Heart right ventricle (tissue), 16 donors: ENCODE measurements at places on chromosomes 1 and 21. TPM values are rescaled to one million over a fixed set of nuclear protein-coding genes. Genes with fewer than 3 reads are reported as not detected.

GRCh38 chr21:45154511-45155508 lies 80.4 kb downstream of the ADARB1 start:
- no peak for DNase-seq

ETV3L gene
- total RNA-seq, result not detected

- no peak for DNase-seq
Measured at GRCh38 chr21:18146820-18147219, 97.8 kb upstream of the CHODL start.

ROR1 gene
- total RNA-seq, result 33.2 TPM

DNA sequence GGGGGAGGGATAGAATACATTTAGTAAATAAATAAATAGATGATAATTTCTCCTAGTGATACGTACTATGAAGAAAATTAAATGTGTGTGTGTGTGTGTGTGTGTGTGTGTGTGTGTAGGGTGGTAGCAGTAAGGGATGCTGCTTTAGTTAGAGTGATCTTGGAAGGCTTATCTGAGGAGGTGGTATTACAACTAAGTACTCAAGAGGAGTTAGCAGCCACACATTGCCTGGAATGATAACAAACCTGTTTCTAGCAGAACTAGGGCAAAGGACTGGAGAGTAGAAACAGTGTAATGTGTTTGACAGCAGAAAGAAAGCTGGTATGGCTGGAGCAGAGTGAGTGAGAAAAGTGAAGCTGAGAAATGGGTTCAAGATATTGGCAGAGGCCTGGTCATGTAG lies 58.3 kb upstream of the FASLG start:
- DNase-seq, result no peak

- no peak for DNase-seq
Measured at GRCh38 chr1:193355178-193355577, 168.8 kb upstream of the B3GALT2 start.

DNA sequence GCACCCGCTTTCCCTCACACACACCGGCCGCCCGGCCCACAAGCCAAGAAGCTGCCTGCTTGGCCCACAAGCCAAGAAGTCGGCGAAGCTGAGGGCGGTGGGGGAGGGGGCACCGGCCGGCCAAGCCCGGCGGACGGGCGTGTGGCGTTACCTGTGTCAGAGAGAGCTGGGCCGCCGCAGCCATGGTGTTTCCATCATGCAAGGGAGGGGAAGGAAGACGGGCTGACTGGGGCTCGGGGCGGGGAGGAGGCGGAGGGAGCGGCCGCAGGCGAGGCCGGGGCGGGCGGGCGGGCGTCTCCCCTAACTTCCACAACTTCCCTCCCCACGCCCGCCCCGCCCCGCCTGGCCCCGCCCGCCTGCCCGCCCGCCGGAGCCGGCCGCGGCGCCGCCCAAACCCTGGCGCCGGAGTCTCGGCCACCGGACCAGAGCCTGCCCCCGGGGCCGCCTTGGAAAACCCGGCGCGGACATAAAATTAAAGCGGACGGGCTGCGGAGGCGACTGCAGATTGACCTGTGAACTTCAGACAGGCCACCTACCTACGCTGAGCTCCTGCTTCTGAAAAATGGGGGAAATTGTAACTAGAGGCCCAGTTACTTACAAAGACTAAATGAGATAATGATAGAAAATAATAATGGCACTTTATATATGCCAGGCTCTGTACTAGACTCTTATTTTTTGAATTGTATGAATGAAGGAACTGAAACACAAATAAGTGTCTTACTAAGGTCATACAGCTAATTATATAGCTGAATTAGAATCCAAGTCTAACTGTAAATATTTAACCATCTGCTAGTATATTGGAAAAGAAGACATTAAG lies at the start of gene EPS15:
TSS of gene EPS15 (minus strand) at position 219 of the 817 bp plus-strand sequence. CDS start at position 184, 35 bp downstream.
- peak; percentile 91 for DNase-seq

TTC24 gene
- total RNA-seq, result not detected

ECM1 gene
- 6.6 TPM for total RNA-seq

GRCh38 chr21:35088319-35088771 lies 39.2 kb upstream of the RUNX1 start:
- DNase-seq, result no peak

DNA sequence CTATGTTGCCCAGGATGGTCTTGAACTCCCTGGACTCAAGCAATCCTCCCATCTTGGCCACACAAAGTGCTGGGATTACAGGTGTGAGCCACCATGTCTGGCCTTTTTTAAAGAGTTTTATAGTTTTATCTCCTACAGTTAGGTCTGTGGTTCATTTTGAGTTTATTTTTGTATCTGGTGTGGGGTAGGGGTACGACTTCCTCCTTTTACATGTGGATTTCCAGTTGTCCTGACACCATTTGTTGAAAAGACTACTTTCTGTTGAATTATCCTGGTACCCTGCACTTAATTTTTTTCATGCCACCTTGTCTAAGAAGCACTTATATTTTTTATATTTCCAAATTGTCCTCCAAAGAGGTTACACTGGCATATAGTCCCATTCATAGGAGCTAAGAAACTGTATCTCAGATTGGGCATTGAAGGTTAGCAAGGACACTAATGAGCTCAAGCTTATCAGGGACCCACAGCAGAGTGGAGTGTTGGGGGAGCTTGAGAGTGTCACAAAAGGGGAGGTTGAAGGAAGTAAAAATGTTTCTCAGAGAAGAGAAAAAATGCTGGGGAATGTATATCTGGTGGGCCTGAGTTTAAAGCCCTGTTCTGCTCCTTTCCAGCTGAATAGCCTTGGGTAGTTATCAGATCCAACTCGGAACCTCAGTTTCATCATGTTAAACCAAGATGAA lies 23.4 kb upstream of the MEF2D start:
- DNase-seq, result no peak

DNA sequence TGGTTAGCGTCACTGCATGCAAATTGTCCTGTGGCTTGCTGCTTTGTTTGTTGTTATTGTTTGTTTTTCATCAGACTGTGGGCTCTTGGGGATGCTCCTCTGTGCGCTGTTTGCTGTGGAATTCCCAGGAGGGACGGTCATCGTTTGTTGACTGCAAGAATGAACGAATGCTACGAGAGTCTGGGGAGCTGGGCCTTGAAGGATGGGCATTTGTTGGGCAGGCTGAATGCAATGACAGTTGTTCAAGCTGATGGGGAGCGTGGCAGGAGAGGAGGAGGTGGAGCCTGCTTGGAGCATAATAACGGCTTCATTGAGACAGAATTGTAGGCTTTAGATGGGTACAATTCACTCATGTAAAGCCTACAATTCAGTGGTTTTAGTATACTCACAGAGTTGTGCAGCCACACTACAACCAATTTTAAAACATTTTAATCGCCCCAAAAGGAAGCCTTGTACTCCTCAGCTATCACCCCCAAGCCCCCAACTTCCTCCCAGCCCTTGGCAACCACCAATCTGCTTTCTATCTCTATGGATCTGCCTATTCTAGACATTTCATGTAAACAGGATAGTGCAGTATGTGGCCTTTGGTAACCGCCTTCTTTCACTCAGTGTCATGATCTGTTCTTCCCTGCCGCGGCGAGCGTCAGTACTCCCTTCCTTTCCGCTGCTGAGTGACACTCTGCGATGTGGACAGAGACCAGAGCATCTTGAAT lies 190.2 kb downstream of the CAMTA1 start:
- no peak for DNase-seq

C1orf216 gene
- total RNA-seq, result 9.9 TPM

DNA sequence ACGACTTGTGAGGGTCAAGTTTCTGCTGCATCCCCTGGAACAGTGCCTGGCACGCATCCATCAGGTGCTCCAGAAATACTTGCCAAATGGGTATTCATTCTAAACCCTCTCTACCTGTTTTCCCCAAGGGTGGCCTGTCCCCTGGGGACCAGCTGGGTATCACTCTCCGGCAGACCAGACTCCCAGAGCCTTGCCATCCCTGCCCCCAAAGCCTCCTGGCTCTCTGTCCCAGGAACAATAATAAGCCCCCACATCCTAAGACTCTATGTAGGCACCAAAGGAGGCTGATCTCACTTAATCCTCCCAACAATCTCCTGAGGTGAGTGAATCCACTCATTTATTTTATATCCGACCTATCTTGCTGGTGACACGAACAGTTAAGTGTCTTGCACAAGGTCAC lies 96.7 kb downstream of the MRPL37 start:
- no peak for DNase-seq

DNA sequence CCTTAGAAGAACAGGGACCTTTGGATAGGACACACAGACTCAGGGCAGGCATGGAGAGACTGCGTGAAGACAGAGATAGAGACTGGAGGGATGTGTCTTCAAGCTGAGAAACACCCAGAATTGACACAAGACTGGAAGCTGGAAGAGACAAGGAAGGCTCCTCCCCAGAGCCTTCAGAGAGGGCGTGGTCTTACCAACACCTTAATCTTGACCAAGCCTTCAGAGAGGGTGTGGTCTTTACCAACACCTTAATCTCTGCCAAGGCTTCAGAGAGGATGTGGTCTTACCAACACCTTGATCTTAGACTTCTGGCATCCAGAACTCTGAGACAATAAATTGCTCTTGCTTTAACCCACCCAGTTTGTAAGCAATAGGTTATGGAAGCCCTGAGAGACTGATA lies 481.4 kb upstream of the VAMP3 start:
- no peak for DNase-seq

S100A2 gene
- total RNA-seq, result 1.2 TPM

DNA sequence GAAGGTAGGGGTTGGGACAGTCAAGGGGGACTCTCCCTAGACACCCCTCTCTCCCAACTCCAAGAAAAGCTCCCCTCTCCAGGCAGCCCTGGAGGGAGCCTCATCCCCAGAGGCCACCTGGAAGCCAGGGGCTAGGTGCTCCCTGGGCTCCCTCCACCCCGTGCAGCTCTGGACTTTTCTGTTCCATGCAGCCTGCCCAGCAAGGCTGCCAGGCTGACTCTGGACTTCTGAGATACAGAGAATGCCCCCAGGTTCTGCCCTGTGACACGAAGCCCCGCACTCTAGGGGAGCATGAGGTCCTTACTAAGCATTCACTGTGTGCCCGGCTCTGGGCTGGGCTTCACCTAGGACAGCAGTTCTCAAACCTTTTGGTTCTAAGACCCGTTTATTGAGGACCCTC lies 10.2 kb downstream of the SYT2 start:
- DNase-seq, result no peak

HSD11B1 gene
- total RNA-seq, result 5.5 TPM

- no peak for DNase-seq
Measured at GRCh38 chr1:110677526-110677925, 2.8 kb upstream of the KCNA3 start.

SIM2 gene
- not detected for total RNA-seq

AURKAIP1 gene
- 193 TPM for total RNA-seq

GRCh38 chr1:53278298-53278725 lies 40.0 kb upstream of the MAGOH start:
- peak; percentile 40 for DNase-seq

INAVA gene
- not detected for total RNA-seq

DNA sequence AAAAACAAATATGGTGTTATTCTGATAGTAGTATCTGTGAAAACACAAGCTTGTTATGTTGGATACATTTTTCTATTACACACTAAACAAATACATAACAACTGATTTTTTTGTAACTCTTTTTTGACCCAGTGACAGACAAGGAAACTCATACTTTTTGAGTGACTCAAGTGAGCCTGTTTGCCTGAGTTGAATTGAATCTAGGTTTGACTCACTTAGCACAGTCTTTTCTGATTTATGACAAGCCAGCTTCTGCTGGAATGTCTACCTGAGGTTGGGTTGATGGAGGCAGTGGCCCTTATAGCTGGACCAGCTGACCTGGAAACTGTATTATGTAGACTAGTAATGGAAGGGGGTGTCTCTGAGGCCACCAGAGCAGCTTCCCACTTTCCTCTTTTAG lies 4.2 kb upstream of the CLCA4 start:
- DNase-seq, result no peak

DNA sequence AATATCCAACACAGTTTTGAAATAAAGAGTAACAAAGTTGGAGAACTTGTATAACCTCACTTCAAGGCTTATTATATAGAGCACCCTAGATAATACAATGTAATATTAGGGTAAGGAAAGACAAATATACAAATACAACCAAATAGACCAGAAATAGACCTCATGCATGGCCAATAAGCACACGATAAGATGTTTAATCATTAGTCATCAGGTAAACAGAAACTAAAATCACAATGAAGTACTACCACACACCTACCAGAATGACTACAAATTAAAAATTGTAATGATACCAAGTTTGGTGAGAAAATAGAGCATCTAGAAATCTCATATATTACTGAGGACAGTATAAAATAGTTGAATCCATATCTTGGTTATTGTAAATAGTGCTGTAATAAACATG lies 20.3 kb upstream of the CTTNBP2NL start:
- DNase-seq, result no peak

- DNase-seq, result no peak
Measured at GRCh38 chr1:209840611-209841010, 12.8 kb downstream of the UTP25 start.

DNA sequence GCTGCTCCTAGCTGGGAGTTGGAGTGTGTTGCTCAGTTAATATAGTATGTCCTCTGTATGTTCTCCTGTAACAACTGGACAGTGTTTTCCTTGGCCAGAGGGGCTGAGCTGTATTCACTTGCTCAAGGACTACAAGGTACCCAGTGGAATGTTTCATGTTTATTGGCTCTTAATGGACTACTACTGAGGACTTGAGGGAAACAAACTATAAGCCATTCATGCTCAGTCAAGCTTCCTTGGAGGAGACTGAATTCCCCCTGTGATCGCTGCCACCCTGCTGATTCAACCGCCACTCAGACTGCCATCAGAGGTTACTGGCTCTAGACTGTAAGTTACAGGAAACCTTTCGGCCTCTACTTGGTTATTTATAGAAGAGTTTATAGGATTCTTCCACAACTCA lies 166.6 kb downstream of the ZC3H11B start:
- DNase-seq, result no peak

ELOVL1 gene
- total RNA-seq, result 29.4 TPM

SLC9C2 gene
- total RNA-seq, result not detected

ICOSLG gene
- 0.90 TPM for total RNA-seq

DNA sequence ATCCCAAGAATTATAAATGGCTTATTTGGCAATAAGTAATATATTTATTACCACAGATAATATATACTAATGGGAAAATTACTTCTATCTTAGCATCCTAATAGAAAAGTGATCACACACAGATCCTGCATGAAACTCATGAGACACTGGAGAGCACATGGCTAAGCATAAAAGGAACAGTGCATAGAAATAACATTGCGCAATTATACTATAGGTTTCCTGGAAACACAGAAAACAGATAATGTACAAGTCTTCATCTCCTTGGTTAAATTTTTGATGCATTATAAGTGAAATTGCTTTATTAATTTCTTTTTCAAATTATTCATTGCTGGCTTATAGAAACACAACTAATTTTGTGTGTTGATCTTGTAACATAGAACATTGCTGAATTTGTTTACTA lies 210.4 kb downstream of the USH2A start:
- DNase-seq, result no peak

SLFNL1 gene
- total RNA-seq, result 0.23 TPM

- DNase-seq, result no peak
Measured at GRCh38 chr1:175864183-175864582, 120.8 kb upstream of the TNR start.
